ENCODE measurements at places on chromosomes 6 and 20.
A peak's percentile ranks its signal among the peaks of the same experiment; 100 is the strongest.

- DNase-seq: no peak
Measured at GRCh38 chr6:143700684-143701348, 23.1 kb downstream of the PHACTR2 start.

GRCh38 chr20:20396794-20397193 is 28.9 kb downstream of the INSM1 start:
- no peak for DNase-seq

GRCh38 chr6:110432285-110432900 is 17.0 kb upstream of the DDO start:
- no peak for DNase-seq

DNA sequence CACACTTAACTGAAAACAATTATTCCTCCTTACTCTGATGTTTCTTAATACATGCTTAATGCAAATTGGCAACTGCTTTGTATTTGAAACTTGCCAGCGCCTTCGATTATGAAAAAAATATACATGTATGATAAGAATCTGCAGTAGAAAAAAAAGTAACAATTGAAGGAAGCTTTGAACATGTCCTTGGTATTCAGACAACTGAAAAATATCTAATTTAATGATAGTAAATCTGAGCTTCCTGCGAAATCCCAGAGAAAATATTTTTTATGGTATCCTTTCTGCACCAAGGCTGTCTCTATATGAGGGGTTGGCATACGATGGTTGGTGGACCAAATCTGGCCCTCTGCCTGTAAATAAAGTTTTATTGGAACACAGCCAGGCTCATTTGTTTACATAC is 186.2 kb downstream of the HDGFL1 start:
- DNase-seq: no peak

GRCh38 chr6:127841811-127842210 is 59.0 kb downstream of the THEMIS start:
- no peak for DNase-seq

DNA sequence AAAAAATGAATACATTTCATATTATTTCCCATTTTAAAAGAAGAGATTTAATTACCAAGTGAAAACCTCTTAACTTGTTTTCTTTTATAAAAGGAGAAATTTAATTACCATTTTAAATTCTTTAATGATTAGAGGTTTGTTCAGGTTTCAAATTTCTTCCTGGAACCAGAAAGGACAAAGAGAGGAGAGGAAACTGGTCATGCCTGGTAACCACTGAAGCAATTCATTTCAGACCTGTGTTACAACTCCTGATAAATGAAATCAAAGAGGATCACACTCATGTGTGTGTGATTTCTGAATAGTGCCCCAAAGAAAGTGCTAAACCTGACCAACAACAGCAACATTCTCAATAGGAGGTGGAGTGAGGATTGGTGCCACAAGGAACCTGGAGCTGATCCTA is 12.6 kb upstream of the SLPI start:
- DNase-seq: no peak

GRCh38 chr6:55666606-55667225 is 87.7 kb upstream of the HMGCLL1 start:
- no peak for DNase-seq

GRCh38 chr6:135983718-135984343 is 132.3 kb downstream of the PDE7B start:
- no peak for DNase-seq

DNA sequence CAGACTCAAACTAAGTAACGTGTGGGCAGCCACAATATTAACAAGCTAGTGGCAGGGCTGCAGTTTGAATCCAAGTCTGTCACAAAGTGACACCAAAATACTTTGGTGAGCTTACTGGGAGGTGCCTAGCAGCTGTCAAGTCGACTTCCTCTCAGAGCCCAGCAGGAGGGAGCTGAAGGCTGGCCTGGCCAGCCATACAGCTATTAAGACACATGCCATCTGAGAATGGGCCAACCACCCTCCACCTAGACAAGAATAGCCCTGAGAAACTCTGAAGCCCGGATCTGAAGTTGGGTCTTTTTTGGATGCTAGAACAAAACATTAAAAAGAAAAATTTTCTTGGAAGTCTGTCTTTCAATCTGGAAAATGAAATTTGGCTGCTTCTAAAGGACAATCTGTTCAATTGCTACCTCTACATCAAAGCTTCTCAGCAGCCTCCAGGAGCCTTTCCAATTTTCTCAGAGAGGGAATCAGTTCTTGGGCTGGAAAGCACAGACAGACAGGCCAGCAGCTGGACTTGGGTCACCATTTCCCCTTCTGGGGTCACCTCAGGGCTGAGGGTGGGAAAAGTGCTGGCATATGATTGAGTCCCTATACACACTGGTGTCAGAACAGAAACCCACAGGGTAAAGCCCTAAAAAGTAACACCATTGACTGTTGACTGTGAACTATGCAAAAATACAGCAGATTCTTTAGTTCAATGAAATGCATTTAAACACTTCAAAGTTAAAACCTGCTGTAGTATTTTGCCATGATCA is 42.9 kb downstream of the UQCC1 start:
- no peak for DNase-seq

DNA sequence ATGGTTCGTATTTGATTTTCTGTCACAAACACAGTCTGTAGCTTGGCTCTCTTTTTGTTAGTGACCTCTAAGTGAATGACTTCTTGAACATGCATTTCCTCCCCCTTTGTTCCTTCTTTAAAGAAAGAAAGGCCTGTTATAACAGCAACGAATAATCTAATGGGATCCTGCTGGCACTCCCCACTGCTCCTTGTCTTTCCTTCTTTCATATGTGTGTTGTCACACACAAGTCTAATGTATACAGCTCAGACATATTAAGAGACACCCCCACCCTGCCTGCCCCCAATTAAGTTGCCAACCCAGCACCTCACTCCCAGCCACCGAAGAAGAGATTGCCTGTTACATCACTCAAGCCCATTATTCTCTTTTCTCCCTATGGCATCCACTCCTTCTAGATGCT is 4.9 kb upstream of the SAMD5 start:
- no peak for DNase-seq

DNA sequence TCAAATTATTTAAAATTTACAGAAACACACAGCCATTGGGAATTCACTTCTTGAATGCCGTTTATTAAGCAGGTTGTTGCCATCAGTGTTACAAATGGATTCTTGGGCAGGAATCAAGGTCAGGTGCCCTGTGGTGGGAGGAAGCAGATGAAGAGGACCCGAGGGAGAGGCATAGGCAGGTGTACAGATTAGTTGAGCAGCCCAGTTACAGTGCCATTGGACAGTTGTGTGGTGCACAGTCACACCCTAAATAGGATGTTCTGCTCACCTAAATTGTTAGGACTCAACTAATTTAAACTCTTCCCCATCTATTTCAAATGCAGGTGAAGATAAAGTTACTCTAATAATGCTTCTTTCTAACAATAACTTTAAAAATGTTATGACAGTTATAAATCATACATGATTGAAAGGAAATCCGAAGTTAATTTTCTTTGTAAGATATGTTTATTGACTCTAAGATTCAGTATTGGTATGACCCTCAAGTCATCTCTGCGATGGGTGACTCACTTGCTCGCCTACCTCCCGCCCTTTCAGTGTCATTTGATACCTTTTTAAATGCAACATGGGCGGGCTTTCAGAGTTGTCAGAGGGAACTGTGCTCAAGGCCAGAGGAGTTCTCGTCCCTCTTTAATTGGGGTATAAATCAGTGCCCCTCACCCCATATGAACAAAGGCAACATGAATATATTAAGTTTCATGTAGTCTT is 35.1 kb downstream of the DSE start:
- DNase-seq: no peak

DNA sequence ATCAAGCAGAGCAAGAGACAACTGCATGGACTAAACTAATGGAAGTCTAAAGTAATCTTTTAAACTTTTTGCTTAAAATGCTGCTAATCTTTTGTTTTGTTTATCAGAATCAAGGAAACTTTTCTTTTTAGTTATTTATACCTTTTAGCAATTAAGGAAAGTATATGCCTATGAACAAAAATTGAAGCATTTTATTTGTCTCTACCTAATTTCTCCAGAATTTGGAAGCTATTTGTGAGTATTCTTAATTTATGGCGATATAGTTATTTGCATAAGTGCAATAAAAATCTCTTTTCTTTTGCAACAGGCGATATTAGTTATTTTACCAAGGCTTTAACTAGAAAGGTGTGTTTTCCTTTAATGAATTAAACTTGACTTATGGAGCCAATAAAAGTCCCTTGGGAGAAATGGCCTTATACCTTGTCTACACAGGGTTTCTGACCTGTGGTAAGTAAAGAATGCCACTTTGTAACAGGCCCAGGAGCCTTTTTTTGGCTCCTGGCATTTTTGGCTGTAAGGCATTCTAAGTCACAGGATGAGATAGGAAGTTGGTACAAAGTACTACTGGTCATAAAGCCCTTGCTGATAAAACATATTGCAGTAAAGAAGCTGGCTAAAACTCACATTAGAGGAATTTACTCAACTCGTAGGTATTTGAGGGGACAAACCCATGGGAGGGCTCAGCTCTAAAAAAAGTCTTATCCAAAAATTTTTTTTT is 37.2 kb downstream of the TMEM14A start:
- no peak for DNase-seq

GRCh38 chr20:20802328-20802727 is 89.9 kb upstream of the RALGAPA2 start:
- DNase-seq: no peak

DNA sequence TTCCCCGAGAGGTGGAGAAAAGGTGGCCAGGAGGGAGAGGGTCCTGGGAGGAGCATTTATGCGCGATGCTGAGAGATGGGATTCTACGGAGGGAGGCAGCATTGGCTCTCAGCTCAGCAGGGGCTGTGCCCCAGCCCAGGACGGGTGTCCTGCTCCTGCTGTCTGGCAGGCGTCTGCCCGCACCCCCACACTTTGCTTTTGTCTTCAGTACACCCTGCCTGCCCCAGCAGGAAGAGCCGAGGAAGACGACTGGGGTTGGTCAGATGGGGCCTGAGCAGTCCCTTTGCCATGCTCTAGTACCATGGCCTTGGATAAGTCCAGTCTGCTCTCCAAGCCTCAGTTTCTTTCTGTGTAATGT is 68.5 kb downstream of the TCP11 start:
- peak; percentile 15 for DNase-seq

- DNase-seq: no peak
Measured at GRCh38 chr6:130694606-130695005, 132.6 kb upstream of the SMLR1 start.

- no peak for DNase-seq
Measured at GRCh38 chr6:6508643-6509042, 79.9 kb upstream of the LY86 start.

DNA sequence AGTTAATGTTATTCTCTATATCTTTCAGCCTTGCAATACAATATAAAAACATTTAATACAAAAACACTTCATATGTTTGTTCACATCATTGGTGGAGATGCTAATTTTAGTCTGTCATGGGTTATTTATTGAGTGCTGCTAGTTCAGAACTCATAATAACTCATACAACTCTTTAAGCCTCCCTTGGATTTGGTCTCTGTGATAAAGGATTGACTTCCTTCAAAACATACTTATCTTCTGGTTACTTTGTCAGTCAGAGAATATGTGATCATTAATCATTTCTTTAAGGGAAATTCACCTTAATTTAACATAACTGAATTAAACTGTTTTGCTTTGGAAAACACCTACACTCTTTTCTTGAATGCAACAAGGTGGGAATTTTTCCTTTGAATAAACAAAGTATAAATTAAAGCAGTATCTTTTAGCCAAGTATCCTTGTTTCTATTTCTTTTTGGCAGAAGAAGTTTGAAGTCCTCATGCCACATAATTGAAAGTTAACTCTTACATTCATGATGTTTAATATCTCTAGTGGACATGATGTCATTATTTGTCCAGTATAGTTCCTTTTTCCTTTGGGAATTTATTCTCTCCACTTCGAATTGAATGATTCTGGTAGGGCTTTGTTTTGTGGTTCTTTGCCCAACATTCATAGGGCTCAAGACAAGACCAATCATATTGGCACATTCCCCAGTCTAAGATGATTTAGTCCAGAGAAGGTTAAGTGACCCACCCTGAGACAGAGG is 133.2 kb upstream of the CENPW start:
- no peak for DNase-seq
